ENCODE measurements at places on chromosomes 16 and 17. TPM values are rescaled to one million over a fixed set of nuclear protein-coding genes. Genes with fewer than 3 reads are reported as not detected.

DNA sequence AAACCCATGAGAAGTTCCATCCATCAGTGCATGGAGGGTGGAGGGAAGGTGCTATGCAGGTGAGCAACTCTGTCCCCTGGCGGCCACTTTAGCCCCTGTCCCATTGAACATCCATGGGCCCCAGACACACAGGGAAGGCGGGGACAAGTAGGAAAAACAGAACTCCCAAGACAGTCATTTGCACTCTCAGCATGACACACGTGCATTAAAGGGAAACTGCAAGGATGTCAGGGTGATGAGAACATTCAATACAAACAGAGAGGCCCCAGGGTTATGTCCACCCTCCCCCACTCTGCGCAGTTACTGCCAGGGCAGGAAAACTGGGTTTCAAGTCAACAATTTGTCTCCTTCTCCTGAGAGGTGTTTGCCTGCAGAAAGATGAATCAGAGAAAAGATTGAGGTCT is 44.0 kb upstream of the AKTIP start:
- H3K4me3 ChIP-seq, result no peak overlapping the region
- H3K36me3 ChIP-seq, result no peaks in the 10 kb centered on the region
- H3K27me3 ChIP-seq, result peaks cover 44% of the 10 kb centered on the region
- H3K27ac ChIP-seq, result no peak overlapping the region
- H3K4me1 ChIP-seq, result peaks cover 6% of the 10 kb centered on the region

DNA sequence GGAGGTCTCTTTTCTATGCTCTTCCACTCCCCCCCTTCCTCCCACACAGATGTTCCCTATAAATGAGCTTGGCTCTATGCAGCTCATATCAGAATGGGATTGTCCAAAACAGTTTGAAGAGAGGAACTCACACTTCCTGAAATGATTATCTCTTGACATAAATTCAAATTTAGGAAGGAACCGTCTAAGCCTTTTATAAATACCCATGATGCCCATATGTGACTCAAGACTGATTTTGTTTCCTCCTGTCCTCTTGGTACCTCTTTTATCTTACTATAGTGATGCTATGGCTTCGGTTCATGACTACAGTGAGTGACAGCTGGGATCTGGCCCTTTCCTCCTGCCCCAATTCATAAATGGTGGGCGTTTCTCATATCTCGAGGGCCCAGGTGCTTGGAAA is 16.6 kb upstream of the TERF2 start:
- peaks cover 25% of the 10 kb centered on the region for H3K4me1 ChIP-seq
- H3K27ac ChIP-seq, result no peak overlapping the region
- H3K27me3 ChIP-seq, result no peaks in the 10 kb centered on the region
- DNase-seq, result no peak
- no peaks in the 10 kb centered on the region for H3K36me3 ChIP-seq
- H3K4me3 ChIP-seq, result no peak overlapping the region

GRCh38 chr16:53207810-53208752 is 153.3 kb downstream of the CHD9 start:
- no peaks in the 10 kb centered on the region for H3K36me3 ChIP-seq
- no peak for DNase-seq
- H3K4me3 ChIP-seq, result peak overlapping the region; percentile 57
- H3K27ac ChIP-seq, result peak overlapping the region; percentile 71
- no peaks in the 10 kb centered on the region for H3K27me3 ChIP-seq
- H3K4me1 ChIP-seq, result peaks cover 60% of the 10 kb centered on the region

DNA sequence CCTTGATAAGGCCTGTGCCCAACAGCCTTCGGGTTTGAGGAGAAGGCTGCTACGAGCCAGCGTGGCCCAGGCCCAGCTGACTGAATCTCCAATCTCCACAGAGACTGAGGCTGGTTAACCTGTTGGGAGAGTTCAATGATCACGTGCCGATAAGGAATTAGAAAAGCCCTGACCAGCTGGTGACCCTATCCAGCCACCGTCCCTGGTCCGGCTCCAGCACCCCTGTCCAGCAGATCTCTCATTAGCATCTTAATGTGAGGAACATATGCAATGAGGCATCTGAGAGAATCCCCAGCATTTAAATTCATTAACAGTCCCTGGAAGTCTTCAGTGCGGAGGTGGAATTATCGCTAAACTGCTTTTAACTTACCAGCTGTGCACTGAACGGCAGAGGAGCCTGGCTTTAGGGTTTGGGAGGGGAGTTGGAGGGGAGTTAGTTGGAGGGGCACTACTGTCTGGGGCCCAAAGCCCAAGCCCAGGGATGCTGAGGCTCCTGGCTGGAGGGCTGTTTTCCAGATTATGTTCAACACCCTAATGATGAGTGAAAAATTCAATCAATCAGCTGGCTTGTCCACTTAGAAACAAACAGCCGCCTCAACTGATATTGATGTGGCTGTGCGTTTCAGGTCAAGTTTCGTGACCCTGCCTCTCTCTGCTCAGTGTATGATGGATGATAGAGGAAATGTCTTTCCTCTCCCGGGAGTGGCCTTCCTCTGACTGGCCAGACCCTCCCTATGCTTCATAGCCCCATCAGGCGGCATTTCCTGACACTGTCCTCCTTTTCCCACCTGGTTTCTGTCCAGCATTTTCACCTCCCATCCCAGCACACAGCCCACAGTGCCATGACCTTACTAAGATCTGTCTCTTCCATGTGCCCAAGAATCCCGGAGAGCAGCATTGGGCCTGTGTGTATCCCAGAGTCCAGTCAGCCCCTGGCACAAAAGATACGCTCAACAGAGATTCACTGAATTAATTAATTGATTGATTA is 184.5 kb downstream of the CCT6B start:
- DNase-seq, result no peak
- H3K27me3 ChIP-seq, result peaks cover 8% of the 10 kb centered on the region
- no peaks in the 10 kb centered on the region for H3K36me3 ChIP-seq

EVPL gene
- 0.98 TPM for total RNA-seq

DNA sequence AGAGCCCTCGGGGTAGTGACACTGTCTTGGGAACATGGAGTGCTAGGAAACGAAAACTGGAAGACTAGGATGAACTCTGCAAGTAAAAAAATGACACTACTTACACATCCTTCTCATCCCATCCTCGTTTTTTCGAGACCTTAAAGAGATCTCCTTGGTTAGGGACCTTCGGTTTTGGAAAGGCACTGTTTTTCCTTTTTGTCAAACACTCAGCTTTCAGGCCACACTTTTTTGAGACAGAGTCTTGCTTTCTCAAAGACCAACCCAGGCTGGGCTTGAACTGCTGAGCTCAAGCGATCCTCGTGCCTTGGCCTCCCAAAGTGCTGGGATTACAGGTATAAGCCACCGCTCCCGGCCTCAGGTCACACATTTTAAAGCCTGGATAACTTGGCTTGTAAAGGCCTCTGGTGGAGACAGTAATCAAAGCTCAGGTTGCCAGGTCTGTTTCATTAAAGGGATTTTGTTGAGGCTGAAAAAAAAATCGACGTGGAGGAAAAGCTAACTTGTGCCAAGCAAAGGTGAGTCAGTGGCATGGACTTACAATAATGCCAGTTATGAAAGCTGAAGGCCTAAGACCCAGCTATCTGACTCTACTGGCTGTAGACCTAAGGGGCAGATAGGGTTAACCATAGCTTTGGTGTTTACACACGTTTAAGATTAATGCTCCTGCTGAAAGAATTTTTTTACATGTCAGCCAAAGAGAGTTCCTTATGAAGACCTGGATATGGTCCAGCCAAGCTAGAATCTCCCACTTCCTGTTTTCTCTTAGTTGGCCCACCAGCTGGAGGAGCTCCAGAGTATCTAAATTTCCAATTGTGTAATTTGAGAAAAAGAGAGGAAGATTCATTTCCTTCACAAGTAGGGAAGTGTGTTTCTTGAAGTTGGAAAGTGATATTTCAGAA is 823 bp downstream of the NBR1 start:
- peak overlapping the region; percentile 79 for H3K4me3 ChIP-seq
- peaks cover 59% of the 10 kb centered on the region for H3K4me1 ChIP-seq
- DNase-seq, result no peak
- peaks cover 14% of the 10 kb centered on the region for H3K36me3 ChIP-seq

- no peak overlapping the region for H3K4me3 ChIP-seq
- peaks cover 54% of the 10 kb centered on the region for H3K4me1 ChIP-seq
- H3K27me3 ChIP-seq, result no peaks in the 10 kb centered on the region
- H3K36me3 ChIP-seq, result no peaks in the 10 kb centered on the region
- peak; percentile 83 for DNase-seq
Measured at GRCh38 chr17:40559564-40559916, 5.7 kb downstream of the CCR7 start.

DNA sequence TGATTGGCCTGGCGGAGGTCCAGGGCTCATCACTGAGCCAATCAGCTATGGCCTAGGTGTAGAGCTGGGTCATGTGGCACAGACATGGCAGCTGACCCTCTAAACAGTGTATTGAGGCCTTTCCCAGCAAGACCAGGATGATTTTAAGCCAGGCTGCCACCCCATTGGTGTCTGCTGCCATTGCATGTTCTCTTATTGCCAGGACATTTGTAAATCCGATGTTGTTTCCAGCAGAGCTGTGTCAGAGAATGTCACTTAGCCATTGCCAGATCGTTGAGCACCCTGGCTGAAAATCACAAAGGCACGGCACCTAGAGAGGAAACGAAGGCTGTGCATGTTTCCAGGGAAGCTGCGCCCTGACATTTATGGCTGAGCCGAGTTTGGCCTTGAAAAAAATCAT is 33.4 kb downstream of the RBFOX1 start:
- peaks cover 11% of the 10 kb centered on the region for H3K4me1 ChIP-seq
- no peak for DNase-seq
- H3K27me3 ChIP-seq, result no peaks in the 10 kb centered on the region
- H3K27ac ChIP-seq, result no peak overlapping the region
- no peaks in the 10 kb centered on the region for H3K36me3 ChIP-seq
- no peak overlapping the region for H3K4me3 ChIP-seq

- H3K27ac ChIP-seq, result peak overlapping the region; percentile 99
- no peaks in the 10 kb centered on the region for H3K27me3 ChIP-seq
- no peaks in the 10 kb centered on the region for H3K36me3 ChIP-seq
- DNase-seq, result no peak
- H3K4me1 ChIP-seq, result peaks cover 74% of the 10 kb centered on the region
Measured at GRCh38 chr16:67845291-67846062, 1.3 kb upstream of the NUTF2 start.

WNT3 gene
- 1.3 TPM for total RNA-seq

GRCh38 chr17:10415161-10415560 is 6.6 kb downstream of the MYH8 start:
- no peak for DNase-seq
- H3K4me1 ChIP-seq, result no peaks in the 10 kb centered on the region
- H3K27ac ChIP-seq, result no peak overlapping the region
- no peak overlapping the region for H3K4me3 ChIP-seq
- no peaks in the 10 kb centered on the region for H3K27me3 ChIP-seq

GRCh38 chr17:1882836-1883235 is 53.0 kb downstream of the RPA1 start:
- no peak for DNase-seq
- no peaks in the 10 kb centered on the region for H3K4me1 ChIP-seq
- no peaks in the 10 kb centered on the region for H3K27me3 ChIP-seq
- H3K4me3 ChIP-seq, result no peak overlapping the region
- peaks cover 97% of the 10 kb centered on the region for H3K36me3 ChIP-seq

GRCh38 chr16:7746941-7747340 is 414.3 kb downstream of the RBFOX1 start:
- DNase-seq, result no peak
- H3K36me3 ChIP-seq, result no peaks in the 10 kb centered on the region
- no peak overlapping the region for H3K27ac ChIP-seq
- no peak overlapping the region for H3K4me3 ChIP-seq
- H3K27me3 ChIP-seq, result no peaks in the 10 kb centered on the region

GRCh38 chr16:69109486-69110270 is 4.2 kb downstream of the HAS3 start:
- peaks cover 39% of the 10 kb centered on the region for H3K4me1 ChIP-seq
- peaks cover 29% of the 10 kb centered on the region for H3K36me3 ChIP-seq
- H3K27me3 ChIP-seq, result peaks cover 35% of the 10 kb centered on the region
- H3K4me3 ChIP-seq, result no peak overlapping the region
- H3K27ac ChIP-seq, result no peak overlapping the region

- H3K4me1 ChIP-seq, result peaks cover 67% of the 10 kb centered on the region
- H3K4me3 ChIP-seq, result no peak overlapping the region
- no peaks in the 10 kb centered on the region for H3K27me3 ChIP-seq
Measured at GRCh38 chr17:80026359-80027042, 9.2 kb downstream of the TBC1D16 start.
